ENCODE measurements at places on chromosomes 6 and 20. TPM values are rescaled to one million over a fixed set of nuclear protein-coding genes. Genes with fewer than 3 reads are reported as not detected.

The SEL1L2 gene
- total RNA-seq, result not detected

- no peak for DNase-seq
Measured at GRCh38 chr6:114816678-114817077, 473.9 kb upstream of the HS3ST5 start.

DNA sequence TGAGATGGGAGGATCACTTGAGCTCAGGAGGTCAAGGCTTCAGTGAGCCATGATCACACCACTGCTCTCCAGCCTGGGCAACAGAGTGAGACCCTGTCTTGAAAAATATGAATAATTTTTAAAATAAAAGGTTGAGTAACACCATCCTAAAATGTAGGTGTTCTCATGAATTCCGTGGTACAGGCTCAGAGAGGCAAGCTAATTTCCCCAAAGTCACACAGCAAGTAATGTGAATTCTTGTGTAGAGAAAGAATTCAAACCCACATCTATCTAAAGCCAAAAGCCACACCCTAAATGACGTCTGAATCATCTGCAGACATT, 80.5 kb downstream of the ZNF217 start:
- no peak for DNase-seq

DNA sequence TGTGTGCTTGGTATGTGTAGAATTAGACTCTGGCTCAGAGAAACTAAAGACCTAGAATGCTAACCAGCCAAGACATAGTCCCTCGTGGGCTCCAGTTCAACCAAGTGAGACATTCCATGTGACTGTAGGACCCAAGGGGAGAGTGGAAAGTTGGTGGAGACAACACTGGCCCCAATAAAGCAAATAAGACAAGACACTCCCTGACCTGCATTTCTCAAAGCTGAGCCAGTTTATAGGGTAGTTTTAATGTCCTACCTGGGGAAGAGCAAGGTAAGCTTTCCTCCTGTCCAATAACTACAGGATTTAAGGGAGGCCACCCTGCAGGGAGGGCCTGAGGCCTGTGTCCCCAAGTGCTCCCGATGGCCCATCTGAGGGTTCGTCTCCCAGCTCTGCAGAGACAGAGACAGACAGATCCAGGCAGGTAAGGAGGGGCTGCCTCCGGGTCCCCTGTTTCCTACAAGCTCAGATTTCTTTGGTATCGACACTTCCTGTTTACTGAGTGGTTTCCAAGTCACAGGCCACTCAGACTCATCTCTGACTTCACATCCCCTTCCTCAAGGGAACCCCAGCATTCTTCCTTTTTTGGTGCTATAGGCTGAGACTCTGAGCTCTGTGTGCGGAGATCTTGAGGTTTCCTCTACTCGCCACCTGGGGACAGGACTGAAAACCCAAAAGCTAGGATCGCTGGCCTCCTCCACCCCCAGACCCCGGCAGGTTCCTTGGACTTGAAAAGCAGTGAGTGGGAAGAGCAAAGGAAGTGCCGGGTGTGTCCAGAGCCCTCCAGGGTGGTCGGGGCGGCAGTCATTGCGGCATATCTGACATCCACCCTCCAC, 92.4 kb downstream of the PRND start:
- peak; percentile 31 for DNase-seq

GRCh38 chr6:38133932-38134703, 314.6 kb downstream of the ZFAND3 start:
- DNase-seq, result no peak

DNA sequence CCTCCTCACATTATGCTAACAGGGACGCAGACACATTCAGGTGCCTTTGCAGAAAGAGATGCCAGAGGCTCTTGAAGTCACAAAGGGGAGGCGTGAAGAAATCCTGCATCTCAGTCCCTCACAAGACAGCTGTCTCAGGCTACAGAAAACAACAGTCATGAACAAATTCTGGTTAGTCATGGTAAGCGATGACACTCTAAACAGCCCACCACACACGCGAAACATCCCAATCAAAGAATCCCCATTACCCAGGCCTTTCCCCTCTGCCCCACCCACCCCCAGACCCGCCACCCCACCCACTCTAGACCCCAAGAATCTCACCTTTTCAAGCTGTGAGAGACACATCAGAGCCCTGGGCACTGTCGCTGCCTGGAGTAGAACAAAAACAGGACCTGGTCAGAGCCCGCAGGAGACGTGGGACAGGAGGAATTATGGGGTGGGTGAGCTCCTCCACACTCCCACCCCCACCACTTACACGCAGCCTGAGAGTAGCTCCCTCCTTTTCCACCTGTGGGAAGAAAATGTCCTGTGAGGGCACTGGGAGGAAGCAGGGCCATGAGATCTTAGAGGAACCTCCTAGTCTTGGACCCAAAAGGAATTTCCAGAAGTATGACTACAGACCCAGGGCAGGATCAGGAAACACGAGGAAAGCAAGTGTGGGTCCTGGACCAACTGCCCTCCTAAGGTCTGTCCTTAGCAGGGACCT, 2.7 kb downstream of the HLA-B start:
- DNase-seq, result no peak

GRCh38 chr6:2796861-2797260, 31.7 kb downstream of the WRNIP1 start:
- no peak for DNase-seq

GRCh38 chr6:127162836-127163235, 44.4 kb downstream of the RSPO3 start:
- DNase-seq, result no peak

- no peak for DNase-seq
Measured at GRCh38 chr6:2020909-2021308, 224.5 kb downstream of the GMDS start.

The PRICKLE4 gene
- 10.7 TPM for total RNA-seq
